Naive thymus-derived CD4-positive, alpha-beta T cell (primary cell): ENCODE measurements at places on chromosomes 5 and 9. TPM values are rescaled to one million over a fixed set of nuclear protein-coding genes. Genes with fewer than 3 reads are reported as not detected.

The PCDHGB1 gene
- not detected for total RNA-seq

- DNase-seq: no peak
These were observed 45.0 kb upstream of the IPPK start for GRCh38 chr9:92714787-92715487.

- no peak for DNase-seq
These were observed 347.0 kb upstream of the CLINT1 start for GRCh38 chr5:158205992-158206391.

GRCh38 chr5:122073018-122073417 is 5.0 kb downstream of the LOX start:
- no peak for DNase-seq

- DNase-seq: no peak
These were observed 815.4 kb upstream of the DMAC1 start for GRCh38 chr9:8614926-8615440.

The NR4A3 gene
- total RNA-seq: 0.08 TPM

The C5orf24 gene
- 20.3 TPM for total RNA-seq

DNA sequence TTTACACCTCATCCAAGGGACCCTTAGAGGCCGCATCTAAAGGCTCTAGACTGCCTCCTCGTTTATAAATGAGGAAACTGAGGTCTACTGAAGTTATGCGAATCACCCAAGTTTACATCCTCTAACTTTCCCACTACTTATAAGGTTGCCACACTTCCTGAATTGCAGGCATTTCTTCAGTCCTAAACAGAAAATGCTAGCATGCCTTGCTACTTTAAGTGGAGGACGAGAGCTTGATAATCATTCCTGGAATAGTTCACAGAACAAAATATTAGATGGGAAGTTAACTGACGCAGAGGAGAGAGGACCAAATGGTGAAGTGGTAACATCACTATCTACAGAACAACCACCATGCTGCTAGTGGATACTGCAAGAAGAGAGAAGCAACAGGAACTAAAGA is 85.8 kb downstream of the GNAQ start:
- DNase-seq: no peak

GRCh38 chr9:110936237-110936636 is 102.0 kb downstream of the LPAR1 start:
- DNase-seq: no peak

DNA sequence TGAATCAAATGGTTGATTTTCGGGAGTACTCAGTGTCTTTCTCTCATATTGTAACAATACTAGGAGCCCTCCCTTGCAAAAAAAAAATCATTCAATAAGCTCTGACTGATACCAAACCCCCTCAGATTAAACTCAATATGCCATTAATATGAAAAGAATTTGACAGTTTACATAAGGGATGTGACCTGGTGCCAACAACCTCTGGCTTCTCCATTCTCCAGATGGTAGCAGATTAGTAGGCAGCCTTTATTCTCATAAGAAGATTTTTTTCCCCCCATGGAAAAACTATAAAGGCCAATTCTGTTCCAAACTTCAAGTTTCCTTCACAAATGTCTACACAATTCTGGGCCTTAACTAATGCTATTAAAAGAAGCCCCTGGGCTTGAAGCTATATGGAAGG is 96.5 kb downstream of the EFNA5 start:
- DNase-seq: no peak

DNA sequence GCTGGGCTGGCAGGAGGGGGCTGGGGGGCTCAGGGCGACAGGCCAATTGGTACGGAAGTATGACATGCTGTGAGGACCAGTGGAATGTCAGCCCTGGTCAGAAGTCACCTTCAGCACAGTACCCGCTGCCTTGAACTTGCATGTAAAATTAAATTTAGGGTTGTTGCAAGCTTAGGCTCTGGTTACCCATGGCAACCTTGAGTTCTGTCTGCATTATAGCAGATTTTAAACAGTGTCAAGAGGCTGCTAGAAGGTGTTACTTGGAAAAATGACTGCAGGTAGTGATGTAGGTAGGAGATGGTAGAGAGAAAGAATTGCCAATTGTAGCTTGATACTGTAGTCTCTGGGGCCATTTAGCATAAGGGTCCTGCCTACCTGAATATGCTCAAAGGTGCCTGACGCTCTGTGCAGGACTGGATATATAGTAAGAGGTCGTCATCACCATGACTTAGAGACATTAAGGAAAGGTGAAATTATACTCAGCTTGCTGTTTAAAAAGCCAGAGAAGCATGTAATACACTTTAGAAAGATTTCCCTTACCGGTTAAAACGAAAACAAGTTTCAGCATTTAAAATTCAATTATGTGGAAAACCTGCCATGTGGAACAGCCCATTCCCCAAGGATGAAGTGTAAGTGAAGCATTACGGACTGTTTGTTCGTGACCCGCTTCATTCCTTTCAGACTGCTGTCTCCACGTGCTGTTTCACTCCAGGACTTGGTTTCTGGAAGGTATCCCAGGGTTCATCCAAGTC is 169.0 kb downstream of the PDZD2 start:
- DNase-seq: no peak

DNA sequence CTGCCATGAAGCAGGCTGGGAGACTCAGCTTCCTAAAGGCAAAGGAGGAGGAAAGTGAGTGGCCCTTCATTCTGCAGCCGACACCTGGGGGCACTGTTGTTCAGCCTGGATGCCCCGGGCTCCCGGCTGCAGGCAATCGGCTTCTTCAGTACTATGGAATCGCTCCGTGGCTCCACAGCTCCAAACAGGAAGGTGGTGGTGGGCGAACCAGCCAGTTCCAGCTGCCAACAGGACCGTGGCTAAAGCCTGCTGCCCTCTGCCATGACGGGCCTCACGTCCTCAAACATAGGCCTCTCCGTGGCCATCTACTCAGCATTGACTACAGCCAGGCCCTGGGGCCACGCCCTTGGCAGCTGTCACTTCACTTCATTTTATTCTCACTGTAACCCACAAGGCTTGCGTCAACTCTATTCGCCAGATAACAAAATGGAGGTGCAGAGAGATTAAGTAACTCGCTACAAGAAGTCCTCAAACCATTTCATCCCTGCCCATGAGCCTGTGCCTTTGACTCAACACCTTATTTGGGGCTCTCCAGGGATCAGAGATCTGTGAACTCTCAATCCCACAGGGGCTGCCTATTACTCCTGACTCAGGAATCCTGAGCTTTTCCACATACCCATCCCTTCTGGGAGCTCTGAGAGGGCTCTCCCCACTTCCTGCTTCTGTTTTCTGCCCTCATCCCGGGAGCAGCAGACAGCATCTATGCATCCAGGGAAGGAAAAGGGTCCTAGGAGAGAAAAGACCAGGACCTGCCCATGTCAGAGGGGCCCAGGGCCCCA is 38.0 kb downstream of the PAX5 start:
- DNase-seq: peak; percentile 14

The CCL19 gene
- not detected for total RNA-seq

DNA sequence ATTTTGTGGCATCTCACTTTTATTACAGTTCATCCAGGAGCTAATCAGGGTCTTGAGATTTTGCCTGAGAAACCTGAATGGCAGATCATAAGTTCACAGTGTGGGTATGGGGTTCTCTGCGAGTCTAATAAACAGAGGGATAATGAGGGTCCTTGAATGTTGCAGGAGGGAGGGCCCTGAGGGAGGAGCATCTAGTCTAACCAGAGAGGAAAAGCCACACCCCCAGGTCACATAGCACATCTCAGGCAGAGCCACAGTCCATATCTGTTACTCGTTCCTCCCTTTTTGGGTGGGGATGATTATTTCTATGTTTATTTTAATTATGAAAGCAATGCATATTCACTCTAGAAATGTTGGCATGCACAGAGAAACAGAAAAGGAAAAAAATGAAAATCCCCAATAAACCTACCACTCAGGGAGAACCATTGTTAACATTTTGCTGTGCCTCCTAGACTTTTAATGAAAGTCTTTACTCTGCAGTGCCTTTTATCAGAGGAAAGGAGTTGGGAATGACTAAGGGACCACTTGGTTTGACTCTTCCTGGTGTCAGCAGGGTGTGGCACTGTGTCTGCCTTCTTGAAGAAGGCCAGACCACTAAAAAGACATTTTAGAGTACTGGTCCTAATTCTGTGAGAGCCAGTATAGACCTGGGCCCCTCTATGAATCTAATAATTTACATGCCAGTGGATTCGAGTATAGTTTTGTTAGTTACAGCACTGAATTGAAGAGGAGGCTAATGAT is 2.8 kb downstream of the GALNT12 start:
- no peak for DNase-seq

- DNase-seq: no peak
These were observed 93.7 kb downstream of the PDE4D start for GRCh38 chr5:59799668-59800346.

- DNase-seq: no peak
These were observed 7.2 kb upstream of the DNAJB5 start for GRCh38 chr9:34982361-34982760.

DNA sequence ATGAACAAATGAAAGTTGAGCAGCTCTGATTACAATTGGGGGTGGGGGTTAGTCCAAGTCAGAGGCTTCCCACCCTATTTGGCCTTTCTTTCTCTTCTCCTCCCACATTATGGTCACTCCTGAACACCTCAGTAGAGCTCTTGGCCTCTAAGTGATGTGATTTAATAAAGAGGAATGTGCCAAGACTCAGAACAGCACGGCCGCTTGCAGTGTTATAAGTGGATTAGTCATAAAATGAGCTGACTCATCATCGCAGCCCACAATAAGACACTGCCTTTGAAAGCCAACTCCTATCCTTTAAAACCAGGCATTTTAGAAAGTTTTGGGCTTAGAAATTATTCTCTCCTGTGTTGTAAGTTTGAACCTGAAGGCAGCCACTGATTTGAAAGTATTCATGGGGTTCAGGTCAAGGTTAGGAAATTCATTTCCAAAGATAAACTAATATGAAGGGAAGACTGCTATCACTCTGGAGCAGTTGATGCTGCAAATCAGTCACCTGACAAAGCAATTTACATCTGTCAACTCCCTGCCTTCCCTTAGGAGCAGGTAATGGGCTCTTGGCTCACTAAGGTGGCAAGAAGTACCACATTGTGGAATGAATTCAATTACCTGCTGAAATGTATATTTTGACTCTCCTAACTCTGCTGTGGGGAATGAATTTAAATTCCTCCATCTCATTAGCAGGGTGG is 283.6 kb upstream of the NMUR2 start:
- no peak for DNase-seq

DNA sequence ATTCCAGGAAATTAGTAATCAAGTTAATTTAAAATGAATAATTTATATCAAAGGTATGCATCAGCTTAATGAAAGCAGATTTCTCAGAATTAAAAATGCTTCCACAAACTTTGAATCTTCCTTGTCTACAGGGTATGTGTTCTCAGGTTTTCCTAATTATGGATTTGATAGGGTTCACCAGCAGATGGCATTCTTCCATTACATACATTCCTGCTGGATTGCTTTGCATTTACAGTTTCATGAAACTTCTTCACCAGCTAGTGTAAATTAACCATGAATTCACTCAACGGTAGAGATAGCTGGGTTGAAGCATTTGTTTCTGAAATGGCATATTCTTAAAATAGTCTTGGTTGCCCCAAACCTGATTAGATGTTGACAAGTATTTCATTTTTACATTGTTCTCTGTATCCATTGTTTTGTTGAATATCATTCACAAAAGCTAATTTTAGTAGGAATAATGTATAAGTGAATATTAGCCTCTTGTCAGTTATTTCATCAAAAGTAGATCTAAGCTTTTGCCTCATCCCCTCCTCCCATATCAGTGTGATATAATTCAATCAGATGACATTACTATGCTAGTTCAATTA is 68.7 kb upstream of the WDR41 start:
- DNase-seq: no peak

The RFESD gene
- total RNA-seq: 9.2 TPM

The PAEP gene
- total RNA-seq: not detected

The GFRA3 gene
- total RNA-seq: not detected

DNA sequence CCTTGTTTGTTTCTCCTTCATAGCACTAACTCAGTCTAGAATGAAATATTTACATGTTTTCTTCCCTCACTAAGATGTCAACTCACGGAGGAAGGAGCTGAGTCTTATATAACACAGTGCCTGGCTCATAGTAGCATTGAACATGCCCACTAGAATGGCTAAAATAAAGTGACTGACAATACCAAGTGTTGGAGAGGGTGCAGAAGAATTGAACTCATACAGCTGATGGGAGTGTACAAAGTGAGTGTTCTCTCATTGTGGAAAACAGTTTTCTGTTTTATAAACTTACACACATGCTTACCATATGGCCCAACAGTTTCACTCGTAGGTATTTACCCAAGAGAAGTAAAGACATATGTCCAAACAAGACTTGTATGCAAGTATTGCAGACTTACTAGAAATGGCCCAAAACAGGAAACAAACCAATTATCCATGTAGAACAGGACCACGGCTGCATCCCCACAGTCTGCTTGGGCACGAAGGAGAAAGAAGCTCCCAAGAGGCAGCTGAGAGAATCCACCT is 87.5 kb downstream of the PPARGC1B start:
- no peak for DNase-seq

The C9orf50 gene
- not detected for total RNA-seq

GRCh38 chr5:143148771-143149170 is 254.7 kb downstream of the NR3C1 start:
- DNase-seq: no peak

DNA sequence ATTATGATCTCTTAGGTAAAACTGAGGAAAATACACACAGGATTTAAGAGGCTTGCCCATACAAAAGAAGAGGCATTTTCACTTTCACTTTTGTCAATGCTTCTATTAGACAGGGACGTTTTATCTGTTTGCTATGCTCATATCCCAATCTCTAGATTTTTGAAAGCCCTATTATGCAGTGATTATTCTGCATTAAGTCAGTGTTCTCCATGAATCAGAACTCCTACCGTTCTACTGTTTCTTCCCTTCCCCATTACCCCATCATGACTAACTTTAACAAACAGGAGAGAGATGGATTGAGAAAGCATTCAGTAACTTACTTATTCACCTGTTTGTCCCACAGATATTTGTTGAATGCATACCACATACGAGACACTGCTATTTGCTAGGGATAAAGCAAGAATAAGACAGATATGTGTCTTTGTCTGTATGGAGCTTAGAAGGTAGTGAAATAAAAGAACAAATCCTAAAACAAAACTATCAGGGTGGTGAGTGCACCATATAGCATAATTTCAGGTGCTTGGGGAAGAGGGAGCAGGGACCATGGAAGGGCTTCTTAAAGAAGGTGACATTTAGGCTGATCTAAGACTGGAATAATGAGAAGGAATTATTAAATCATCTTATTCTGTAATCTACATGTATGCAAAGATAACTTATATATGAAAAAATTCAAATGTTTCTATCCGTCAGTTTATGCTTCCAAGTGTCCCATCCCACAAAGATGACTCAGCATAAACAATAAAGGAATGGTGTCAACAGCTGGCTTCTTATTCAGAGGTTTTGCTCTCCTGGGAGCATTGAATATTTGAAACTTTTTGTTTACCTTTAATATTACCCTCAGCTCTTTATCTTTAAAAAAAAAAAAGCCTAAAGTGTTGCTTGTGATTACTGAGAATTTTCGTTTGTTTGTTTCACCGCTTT is 328.1 kb downstream of the HINT1 start:
- DNase-seq: peak; percentile 23

- no peak for DNase-seq
These were observed 395.7 kb upstream of the ACTBL2 start for GRCh38 chr5:57878301-57878722.

GRCh38 chr9:95090023-95090791 is 227.3 kb downstream of the FANCC start:
- DNase-seq: no peak

- DNase-seq: no peak
These were observed 592.1 kb downstream of the PRELID2 start for GRCh38 chr5:145243016-145243415.

- no peak for DNase-seq
These were observed 32.8 kb upstream of the TNIP1 start for GRCh38 chr5:151113651-151114050.

GRCh38 chr9:14081745-14082144 is 232.2 kb downstream of the NFIB start:
- DNase-seq: no peak

The ARAP3 gene
- 15.3 TPM for total RNA-seq
